ENCODE measurements at places on chromosomes 6 and 20.

DNA sequence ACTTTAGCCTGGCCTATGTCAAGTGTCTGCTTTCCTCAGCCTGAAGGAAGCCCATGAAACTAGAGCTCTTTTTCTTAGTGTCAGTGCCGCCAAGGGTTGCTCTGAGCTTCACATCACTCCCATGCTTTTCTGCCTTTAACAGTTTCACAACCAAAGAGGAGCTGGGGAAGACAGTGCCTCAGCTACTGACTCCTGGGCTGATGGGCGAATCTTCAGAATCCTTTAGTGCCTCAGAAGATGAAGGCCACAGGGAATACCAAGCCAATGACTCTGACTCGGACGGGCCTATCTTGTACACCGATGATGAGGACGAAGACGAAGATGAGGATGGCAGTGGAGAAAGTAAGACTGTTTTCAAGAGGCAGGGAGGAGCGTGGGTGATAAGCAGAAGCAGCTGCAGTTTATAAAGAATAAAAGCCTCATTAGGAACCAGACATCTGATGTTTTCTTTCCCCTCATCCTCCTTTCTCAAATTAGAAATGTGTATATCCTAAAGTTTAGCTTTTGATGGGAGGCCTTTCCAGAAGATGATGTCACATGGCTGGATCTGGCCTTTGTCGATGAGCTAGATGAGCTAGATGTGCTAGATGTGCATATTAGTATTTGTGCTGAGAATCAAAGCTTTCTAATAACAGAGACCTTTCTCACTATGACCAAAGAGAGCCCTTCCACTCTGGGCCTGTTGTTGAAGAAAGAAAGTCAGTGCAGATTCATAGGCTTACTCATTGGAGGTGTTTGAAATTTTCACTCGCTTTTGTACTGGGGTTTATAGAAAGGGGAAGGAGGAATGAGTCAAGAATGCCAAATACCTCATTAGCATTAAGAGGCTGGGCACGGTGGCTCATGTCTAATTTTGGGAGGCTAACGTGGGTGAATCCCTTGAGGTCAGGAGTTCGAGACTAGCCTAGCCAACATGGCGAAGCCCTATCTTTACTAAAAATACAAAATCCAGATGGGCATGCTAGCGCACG is 70.7 kb upstream of the LTV1 start:
- ATAC-seq = no peak

- ATAC-seq = no peak
These were observed 1.9 kb downstream of the MCCD1 start for GRCh38 chr6:31530659-31531058.

- ATAC-seq = no peak
These were observed 2.0 kb upstream of the ZNFX1 start for GRCh38 chr20:49279677-49280462.

DNA sequence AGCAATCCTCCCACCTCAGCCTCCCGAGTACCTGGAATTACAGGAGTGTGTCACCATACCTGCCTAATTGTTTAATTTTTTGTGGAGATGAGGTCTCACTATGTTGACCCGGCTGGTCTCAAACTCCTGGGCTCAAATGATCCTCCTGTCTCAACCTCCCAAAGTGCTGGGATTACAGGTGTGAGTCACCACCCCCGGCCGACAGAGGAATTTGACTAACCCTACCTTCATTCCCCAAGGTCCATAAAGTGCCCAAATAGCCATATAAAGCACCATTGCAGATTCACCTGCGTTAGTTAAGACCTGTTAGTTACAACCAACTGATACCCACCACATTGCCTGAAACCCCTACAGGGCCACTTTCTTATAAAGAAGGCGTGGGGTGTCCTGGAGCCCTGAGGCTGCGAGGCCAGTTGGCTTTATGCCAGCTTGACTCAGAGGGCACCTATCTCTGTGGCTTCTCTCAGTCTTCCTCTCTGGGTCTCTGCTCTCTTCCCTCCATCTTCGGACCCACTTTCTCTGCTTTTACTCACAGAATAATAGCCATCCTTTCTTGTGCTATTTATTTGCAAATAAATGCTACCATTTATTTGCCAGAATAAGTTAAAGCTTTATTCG is 65.6 kb downstream of the SLC2A10 start:
- ATAC-seq = no peak

- ATAC-seq = no peak
These were observed 9.2 kb downstream of the SIM1 start for GRCh38 chr6:100455230-100456124.

GRCh38 chr20:49435639-49436038 is 46.8 kb downstream of the KCNB1 start:
- ATAC-seq = no peak

- ATAC-seq = no peak
These were observed 27.8 kb downstream of the ACSS2 start for GRCh38 chr20:34904202-34904621.

GRCh38 chr6:54706844-54707605 is 139.5 kb upstream of the FAM83B start:
- no peak for ATAC-seq

DNA sequence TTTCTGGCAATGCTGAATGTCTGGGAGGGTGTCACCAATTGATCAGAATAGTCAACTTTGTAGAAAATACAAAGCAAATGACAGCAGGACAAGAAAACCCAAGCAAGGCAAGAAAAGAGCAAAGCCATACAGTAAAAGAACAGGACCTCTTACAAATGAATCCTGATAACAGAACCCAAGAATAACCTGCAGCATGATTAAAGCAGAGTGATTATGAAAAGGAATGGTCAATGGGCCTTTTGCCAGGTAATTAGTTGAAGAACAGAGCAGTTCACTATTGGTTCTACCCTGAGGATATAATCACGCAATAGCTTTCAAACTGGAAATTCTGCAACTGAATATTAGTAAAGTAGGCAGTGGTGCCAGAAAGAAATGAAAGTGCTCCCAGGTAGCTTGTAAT is 319.8 kb downstream of the FRK start:
- ATAC-seq = no peak

DNA sequence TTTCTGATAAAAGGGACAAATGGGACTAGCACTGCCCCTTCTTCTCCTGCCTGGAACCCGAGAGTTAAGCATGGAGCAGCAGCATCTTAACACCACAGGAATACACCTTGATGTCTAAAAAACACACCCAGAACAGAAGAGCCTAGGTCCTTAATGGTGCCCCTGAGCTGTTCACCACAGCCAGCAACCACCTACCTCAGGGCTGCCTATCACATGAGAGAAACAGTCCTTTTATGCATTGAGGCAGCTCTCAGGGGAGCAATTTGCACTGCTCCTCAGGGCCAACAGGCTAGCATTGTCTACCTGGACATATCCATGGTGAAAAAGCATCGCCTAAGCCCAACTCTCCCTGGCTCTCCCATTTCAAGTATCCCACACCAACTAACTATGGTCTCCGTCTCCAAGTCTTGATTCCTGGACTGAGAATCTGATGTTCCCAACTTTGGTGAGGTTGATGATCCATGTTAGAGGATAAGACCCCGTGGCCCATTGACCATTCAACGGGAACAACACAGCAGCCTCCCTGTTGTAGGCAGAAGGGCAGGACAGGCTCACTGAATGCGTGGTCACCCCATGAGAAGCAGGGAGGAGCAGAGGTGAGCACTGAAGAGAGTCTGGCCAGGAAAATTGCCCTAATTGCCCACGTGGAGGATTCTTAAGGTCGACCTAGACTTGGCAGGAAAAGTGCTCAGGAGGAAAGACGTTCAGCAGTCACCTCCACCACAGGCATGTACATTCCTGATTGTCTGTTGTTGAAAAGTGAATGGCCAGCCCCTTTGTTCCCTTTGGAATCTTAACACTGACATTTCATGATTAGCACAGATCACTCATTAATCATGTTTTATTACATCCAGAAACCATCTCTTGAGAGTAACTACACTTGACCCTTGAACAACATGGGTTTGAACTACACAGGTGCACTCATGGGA is 4.2 kb upstream of the APMAP start:
- ATAC-seq = no peak

GRCh38 chr6:131640100-131640499 is 3.0 kb downstream of the ENPP3 start:
- peak; percentile 85 for ATAC-seq

GRCh38 chr6:162621246-162621645 is 106.3 kb downstream of the PRKN start:
- no peak for ATAC-seq

GRCh38 chr6:15987569-15987968 is 141.3 kb upstream of the MYLIP start:
- ATAC-seq = no peak

DNA sequence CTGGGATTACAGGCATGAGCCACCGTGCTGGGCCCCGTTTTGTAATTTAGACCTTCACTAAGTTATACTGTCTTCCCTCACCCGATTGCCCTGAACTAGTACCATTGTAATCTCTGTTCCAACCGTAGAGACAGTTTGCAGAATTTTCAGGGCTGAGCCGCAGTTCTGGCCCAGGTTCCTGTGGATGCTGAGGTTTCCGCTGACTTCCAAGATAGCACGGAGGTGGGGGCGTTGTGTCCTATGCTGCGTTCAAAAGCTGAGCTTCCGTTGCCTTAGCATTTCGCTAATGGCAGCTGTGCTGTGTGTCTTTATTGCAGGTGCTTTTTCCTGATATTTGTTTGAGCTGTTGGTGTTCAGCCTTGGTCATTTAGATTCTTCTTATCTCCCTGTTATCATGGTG is 137.0 kb downstream of the SOX4 start:
- ATAC-seq = no peak

DNA sequence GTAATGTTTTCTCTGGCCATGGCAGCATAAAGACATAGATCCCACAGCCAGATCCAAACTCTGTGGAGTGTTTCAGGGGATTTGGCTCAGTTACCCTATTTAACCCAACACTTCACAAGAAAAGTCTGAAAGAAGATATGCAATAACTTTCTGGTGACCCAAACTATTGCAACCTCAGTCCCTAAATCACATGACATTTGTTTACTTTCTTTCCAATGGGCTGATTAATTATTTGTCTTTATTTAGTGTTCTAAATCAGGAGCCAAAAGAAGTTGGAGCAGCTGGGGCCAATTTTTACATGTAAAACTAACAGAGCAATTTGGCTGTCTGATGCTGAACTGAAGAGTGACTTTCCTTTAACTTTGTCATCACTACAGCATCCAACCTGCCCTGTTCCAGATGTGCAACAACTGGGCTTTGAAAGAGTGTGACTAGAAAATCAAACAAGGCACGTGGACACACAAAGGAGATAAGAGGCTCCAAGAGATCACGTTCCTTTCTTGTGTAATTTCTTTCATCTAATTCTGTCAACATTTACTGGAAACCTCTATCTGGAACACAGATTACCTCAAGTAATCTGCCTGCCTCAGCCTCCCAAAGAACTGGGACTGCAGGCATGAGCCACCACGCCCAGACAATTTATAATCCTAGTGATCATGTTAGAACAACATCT is 90.8 kb downstream of the TRMT11 start:
- no peak for ATAC-seq

DNA sequence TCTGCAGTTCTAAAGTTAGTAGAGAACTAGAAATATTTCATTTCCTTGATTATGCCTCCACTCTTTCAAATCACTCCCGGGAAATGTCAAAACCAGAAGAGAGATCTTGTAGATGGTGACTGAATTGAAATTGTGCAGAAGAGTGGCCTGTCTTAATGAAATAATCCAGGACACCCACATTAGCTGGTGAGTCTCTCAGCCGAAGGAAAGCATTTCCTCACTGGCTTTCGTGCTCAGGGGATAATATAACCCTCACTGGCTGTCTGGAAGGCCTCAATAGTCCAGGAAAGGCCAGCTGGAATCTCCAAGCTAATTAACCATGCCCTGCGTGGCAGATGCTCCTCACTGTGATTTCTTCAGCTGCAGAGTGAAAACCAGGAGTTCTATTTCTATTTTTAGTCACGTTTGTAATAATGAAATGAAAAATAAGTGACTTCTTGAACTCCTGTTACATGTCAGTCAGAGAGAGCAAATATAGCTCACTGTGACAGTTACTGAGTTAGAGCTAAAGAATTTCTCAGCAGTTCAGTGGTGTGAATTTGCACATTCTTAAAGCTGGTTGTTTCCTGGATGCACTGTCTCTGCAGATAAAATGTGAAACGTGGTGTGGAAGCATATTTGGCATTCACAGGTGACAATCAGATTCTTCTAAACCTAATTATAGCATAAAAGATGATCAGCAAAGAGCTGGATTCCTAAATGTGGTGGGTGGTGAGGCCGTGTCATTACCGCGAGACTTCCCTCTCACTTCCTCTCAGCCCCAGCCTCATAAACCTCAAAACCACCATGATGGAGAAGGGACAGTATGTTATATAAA is 211.7 kb downstream of the LMBRD1 start:
- ATAC-seq = peak; percentile 57

DNA sequence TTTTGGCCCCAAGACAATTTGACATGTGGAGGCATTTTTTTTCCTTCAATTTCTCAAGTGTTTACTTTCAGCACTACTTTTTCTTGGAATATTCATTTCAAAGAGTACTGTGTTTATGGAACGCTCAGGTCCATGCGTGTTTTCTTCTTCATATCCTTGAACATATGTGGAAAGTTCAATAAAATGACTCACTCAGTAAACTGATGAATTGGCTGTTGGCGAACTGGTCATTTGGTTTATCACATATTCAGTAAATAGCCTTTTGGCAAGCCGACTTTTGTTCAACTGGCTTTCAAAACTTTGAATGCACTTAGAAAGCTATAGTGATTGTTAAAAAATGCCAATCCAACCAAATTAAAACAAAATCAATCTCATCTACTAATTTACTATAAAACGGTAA is 964.6 kb upstream of the SLC35B3 start:
- ATAC-seq = no peak

GRCh38 chr6:79872986-79873385 is 74.4 kb downstream of the ELOVL4 start:
- ATAC-seq = no peak

DNA sequence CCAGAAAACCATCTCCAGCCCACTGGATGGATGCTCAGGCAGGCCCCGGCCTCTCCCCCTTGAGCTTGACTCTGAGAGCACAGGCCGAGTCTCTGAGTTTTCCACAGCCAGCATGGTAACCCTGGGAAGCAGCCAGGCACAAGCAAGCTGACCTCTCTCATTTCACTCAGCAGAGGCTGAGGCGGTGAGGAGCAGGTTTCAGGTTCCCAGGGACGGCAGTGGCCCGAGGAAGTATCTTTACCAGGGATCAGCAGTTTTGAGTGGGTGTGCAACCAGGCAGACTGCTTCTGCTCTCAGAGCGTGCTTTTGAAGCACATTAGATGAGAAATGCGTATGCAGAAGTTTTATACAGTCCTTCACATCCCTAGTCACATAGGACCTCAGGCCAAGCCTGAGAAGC is 12.6 kb downstream of the HCK start:
- ATAC-seq = no peak

DNA sequence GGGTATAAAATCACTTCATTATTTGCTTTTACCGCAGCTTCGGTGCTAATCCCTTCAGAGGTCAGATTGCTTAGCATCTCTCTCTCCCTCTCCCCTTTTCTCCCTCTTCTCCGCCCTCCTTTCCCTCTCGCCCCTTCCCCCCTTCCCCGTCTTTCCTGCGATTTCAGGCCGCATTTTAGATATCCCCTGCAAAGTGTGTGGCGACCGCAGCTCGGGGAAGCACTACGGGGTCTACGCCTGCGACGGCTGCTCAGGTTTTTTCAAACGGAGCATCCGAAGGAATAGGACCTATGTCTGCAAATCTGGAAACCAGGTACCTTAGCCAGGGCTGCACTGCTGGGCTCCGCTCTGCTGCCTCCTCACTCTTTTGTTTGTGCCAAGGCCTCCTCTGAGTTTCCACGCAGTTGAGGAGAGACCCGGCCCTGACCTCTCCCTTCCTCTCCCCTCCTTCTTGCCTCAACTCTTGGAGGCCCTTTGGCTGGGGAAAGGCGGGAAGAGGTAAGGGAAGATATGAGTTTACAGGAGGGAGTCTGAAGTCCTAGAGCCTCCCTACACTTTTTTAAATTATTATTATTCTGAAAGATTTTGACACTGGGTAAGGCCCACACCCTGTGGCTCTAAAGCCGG is 5.6 kb downstream of the NR2E1 start:
- ATAC-seq = no peak
